ENCODE measurements at places on chromosomes 3 and 15. TPM values are rescaled to one million over a fixed set of nuclear protein-coding genes. Genes with fewer than 3 reads are reported as not detected.

Gene CCDC54
- total RNA-seq = not detected

Gene RSL24D1
- total RNA-seq = 55.1 TPM

Gene THPO
- 0.65 TPM for total RNA-seq

Gene RAD51
- 4.4 TPM for total RNA-seq

Gene LRRC2
- 0.45 TPM for total RNA-seq

Gene CDHR4
- total RNA-seq = 0.20 TPM

Gene MUC13
- total RNA-seq = not detected

Gene CCRL2
- 18.9 TPM for total RNA-seq

Gene HHATL
- total RNA-seq = 1.0 TPM

Gene CLSTN2
- total RNA-seq = 0.97 TPM

Gene C3orf85
- total RNA-seq = not detected

Gene FGF12
- total RNA-seq = 1.0 TPM

Gene TTLL13
- not detected for total RNA-seq

GRCh38 chr3:5430701-5431100 lies 243.2 kb downstream of the EDEM1 start:
- no peak for DNase-seq

- DNase-seq = no peak
Observed at GRCh38 chr15:41512940-41513505, 604 bp downstream of the LTK start.

GRCh38 chr3:17292556-17292955 lies 407.8 kb downstream of the PLCL2 start:
- no peak for DNase-seq

DNA sequence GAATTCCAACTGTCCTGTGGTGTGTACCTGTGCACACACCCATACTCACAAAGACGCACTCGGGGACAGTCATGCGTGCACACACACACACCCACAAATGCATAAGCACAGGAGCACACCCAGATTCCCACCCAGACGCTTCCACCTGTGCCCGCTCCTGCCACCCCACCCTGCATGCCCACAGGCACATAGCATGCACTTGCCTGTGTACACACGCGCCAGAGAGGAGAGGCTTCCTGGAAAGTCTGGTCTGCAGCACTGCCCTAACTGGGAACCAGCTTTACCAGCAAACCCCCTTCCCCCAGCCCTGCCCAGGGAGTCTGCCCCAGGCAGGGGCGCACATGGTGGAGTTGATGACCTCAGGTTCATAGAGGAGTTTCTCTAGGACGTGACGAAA lies 246.2 kb downstream of the UACA start:
- no peak for DNase-seq

DNA sequence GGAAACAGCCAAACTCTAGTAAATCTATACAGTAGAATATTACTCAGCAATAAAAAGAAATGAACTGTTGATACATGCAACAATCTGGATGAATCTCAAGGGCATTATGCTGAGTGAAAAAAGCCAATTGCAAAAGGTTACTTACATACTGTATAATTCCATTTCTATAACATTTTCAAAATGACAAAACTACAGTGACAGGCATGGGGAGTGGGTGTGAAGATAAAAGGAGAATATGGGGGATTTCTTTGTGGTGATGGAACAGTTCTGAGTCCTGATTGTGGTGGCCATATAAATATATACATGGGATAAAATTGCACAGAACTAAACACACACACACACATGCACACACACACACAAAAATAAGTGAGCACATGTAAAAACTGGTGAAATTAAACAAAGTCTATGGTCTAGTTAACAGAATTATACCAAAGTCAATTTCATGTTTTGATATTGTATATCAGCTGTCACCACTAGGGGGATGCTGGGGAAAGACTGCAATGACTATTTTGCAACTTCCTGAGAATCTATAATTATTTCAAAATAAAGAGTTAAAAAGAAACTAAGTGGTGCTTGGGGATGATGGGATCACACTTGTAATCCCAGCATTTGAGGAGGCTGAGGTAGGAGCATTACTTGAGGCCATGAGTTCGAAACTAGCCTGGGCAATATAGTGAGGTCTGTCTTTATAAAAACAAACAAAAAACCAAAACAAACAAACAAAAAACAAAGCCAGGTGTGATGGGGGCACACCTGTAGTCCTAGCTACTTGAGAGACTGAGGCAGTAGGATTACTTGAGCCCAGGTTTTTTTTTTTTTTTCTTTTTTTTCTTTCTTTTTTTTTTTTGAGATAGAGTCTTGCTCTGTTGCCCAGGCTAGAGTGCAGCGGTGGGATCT lies 66.0 kb downstream of the SPTSSB start:
- no peak for DNase-seq

- no peak for DNase-seq
Observed at GRCh38 chr3:41041462-41041861, 157.8 kb upstream of the CTNNB1 start.

- no peak for DNase-seq
Observed at GRCh38 chr15:87901926-87902690, 354.4 kb downstream of the NTRK3 start.

DNA sequence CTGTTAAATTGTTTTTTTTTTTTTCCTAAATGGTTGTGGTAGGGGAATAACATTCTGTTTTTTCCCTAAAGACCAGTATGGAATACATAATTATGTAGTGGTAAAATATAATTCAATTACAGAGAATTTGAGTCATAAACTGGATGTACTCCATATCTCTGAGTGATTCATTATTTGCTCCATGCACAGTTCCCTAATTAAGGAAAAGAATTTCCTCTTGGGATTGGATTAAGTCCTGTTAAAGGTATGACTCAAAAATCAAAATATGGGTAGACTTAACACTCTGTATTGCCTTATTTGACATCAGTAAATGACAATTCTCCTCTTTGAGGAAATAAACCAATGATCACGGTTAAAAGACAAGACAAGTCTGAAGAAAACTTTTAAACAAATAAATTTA lies 78.0 kb upstream of the KCNH8 start:
- no peak for DNase-seq

- no peak for DNase-seq
Observed at GRCh38 chr3:41848753-41849574, 112.9 kb downstream of the ULK4 start.

DNA sequence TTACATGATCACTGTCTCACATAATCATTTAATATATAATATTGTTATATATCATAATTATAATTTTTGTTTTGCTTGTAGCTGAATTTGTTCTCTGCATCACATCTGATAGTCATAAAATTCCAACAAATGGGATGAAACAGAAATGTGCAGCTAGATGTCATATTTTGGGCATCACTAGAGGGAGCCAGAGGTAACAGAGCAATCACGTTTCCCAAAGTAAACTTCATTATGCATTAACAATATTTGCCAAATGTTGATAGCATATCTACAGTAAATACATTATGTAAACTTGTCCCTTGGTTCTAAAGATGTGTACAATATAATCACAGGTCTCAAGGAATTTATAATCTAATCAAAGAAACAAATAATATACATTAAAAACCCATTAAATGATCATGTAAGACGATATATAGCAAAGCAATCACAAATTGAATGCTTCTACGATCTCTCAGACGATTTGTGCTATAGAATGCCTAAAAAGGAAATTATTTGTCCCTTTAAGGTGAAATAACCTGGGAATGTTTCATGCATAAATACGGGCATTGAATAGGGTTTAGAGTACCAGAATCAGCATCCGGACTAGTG lies 234.2 kb upstream of the MCTP2 start:
- peak; percentile 24 for DNase-seq

GRCh38 chr3:53150247-53151085 lies 10.5 kb upstream of the PRKCD start:
- no peak for DNase-seq

DNA sequence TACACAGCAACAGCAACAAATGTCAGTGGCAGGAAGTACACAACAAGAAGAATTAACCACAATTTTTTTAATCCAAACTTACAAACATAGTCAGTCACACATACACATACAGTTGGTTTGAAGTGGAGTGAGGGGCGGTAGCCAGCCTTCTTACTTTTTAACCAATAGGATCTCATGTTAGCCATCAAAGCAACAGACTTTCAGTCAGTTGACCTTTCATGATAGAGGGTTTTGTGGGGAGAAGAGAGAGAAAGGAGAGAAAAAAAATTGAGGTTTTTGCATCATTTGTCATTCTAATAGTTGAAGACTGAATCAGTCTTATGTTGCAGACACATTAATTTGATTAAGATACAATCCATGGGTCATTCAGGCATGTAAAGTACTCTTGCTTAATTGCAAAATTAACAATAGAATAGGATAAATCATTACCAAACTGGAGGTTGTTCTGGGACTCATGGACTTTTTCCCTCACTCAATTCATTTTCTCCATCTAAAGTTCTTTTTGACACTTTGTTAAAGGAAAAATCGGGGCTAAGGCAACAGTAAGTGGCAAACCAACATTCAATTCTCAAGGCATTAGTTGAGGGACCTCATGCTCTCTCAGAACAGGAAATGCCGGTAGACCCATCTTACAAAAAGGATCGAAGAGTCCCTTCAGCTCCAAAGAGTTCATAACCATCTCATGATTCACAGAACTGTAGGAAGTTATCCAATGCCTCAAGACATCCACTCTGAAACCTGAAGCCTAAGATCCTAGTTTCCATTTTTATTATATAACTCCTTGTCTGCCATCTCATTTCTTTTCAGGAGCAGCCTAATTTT lies 159.5 kb upstream of the LPP start:
- DNase-seq = no peak

DNA sequence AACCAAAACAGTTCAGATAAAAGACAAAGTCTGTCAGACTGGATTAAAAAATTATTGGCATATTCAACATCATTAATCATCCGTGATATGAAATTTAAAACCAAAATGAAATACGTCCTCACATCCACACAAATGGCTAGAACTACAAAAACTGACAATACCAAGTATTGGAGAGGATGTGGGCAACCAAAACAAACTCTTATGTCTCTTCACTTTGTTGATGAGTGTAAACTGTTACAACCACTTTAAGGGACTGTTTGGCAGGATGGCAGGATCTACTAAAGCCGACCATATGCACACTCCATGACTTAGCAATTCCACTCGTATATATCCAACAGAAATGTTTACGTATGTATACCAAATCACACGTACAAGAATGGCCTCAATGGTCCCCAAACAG lies 24.8 kb upstream of the C15orf40 start:
- DNase-seq = no peak

DNA sequence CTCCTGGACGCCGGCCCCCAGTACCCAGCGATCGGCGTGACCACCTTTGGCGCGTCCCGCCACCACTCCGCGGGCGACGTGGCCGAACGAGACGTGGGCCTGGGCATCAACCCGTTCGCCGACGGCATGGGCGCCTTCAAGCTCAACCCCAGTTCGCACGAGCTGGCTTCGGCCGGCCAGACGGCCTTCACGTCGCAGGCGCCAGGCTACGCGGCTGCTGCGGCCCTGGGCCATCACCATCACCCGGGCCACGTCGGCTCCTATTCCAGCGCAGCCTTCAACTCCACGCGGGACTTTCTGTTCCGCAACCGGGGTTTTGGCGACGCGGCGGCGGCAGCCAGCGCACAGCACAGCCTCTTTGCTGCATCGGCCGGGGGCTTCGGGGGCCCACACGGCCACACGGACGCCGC lies 956 bp downstream of the ZIC1 start:
- no peak for DNase-seq

DNA sequence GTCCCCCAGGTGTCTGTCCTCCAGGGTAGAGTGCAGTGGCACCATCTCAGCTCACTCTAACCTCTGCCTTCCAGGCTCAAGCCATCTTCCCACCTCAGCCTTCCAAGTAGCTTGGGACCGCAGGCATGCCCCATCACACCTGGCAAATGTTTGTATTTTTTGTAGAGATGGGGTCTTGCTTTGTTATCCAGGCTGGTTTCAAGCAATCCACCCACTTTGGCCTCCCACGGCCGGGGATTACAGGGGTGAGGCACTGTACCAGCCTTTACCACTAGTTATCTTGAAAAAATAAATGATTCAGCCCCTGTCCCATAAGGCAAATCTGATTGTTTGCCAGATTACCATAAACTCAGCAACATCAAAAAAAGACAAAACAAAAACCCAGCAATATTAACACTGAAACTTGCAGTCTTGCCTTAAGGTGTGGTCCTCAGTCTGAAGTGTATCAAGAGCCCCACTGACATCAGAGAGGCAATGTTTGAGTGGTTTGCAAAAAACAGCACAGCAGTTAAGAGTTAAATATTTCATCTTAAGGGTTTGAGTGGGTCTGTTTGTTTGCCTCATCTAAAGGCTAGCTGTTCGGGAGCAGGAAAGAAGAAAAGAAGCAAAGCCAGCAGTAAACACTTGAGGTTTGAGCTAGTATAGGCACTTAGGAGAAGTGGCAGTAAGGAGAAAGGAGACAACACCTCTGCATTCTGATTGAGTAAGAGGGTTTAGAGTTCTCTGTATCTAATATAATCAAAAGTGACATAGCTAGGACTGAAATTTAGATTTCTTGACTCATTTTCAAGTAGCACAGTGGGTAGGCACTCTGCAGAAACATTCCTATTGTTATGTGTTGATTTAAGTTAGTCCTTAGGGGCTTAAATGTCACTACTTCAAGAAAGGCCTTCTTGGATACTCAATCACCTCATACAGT lies 26.3 kb upstream of the EDEM1 start:
- DNase-seq = no peak

- DNase-seq = no peak
Observed at GRCh38 chr15:34206011-34206410, 3.9 kb downstream of the KATNBL1 start.

Data from left lung (tissue), 14 donors.